Endothelial cell of umbilical vein (primary cell): ENCODE measurements at places on chromosomes 4 and X. TPM values are rescaled to one million over a fixed set of nuclear protein-coding genes. Genes with fewer than 3 reads are reported as not detected.

The GAGE2A gene
- not detected in 2 replicates for total RNA-seq

The EDA2R gene
- 0.39 and 1.9 TPM in 2 replicates for total RNA-seq

GRCh38 chrX:136261321-136261720 lies 10.1 kb upstream of the MAP7D3 start:
- DNase-seq: no peak

GRCh38 chr4:2689825-2690700 lies 66.1 kb downstream of the TNIP2 start:
- DNase-seq: no peak

DNA sequence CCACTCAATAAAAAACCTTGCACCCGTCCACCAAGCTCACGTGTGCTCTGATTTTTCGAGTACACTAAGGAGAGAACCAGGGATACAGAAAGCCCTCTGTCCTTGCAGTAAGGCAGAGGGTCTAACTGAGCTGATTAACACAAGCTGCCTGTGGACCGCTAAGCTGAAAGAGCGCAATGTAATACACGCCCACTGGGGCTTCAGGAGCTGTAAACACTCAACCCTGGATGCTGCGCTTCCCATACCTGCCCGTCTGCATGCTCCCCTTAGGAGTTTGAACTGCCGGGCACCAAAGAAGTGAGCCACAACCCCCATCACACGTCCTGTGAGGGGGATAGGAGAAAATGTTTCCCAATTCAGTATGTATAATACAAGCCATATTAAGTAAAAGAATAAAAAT lies 664.8 kb downstream of the PCDH18 start:
- DNase-seq: no peak

DNA sequence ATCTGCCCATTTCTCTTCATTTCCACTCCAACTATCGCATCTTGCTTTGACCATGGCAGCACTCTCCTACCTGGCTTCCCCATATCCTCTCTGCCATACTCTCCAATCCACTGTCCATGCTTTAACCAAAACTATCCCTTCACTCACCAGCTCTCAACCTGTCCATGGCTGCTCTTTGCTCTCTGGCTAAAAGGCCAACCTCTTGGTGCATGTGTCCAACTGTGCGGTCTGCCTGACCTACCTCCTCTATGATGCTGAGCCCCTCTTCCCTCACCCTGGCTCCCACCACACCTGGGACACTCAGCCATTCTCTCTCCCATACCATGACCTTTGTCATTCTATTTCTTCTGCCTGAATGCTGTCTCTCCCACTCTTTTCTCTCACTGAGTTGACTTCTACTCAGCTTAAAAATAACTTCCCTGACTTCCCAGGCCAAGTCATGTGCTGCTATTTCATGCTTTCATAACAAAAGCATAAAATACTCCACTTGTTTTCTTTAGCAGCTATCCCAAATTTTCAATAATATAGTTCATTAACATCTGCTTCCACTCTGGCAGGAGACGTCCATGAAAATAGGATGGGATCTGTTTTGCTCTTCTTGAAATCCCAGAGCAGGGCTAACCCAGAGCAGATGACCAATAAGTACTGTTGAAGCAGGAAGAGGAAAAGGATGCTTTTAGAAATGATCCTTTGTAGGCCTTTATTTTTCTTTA lies 29.8 kb upstream of the KLF3 start:
- DNase-seq: no peak

- no peak for DNase-seq
Measured at GRCh38 chr4:119679251-119679650, 50.6 kb upstream of the PDE5A start.

- DNase-seq: no peak
Measured at GRCh38 chrX:121349263-121349662, 301.9 kb downstream of the GLUD2 start.

The ARAP2 gene
- total RNA-seq: 0.16 TPM in 1 of 2 replicates, not detected in the other

DNA sequence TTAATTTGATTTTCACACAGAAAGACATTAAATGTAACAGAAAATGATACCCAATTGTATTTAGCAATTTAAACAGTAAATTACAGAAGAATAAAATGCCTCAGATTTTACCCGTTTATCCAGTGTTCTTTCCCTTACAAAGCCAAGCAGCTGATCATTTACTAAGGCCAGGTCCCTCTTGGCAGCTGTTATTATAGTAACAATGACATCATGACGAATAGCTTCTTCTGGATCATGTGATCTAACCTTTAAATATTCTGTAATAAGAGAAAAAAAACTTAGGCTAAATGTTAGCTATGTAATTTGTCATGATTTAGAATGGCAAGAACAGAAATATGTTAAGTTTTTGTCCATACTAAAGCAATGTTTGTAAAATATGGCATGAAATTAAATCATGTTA lies 69.4 kb downstream of the PDS5A start:
- no peak for DNase-seq

DNA sequence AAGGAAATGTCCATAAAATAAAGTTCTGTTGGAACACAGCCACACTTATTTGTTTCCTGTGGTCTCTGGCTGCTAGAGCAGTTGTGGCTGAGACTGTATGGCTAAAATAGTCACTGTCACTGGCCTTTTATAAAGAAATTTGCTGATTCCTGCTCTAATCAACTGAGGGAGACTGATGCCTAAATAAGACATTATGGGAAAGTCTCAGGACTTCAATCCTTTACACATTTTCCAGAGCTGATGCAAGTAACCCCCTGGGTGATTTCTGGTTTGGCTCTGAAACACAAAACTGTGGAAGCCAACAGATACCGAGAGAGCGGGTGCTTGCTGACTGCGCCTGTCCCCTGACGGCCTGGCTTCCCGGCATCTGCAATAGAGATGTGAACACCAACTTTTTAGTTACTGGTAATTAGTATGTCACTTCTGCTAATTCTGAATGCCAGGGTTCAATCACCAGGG lies 64.0 kb downstream of the POLR2B start:
- DNase-seq: peak; percentile 55

The CLDN22 gene
- not detected in 2 replicates for total RNA-seq

GRCh38 chrX:103533511-103534216 lies 14.4 kb upstream of the RAB40A start:
- DNase-seq: peak; percentile 69

DNA sequence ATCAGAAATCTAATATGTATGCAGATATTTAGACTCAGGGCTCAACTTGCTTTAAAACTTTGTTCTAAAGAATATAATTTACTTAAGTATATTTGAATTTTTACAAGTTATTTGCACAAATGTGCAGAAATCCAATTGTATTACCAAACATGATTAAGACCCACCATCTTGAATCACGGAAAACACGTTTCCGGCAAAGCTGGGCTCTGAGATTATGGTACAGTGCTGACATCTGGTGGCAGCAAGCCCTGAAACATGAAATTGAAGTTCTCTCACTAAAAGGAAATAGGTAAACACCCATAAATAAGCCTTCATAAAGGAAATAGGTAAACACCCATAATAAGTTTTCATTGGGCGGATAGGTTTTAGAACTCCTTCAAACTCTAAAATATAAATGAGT lies 98.3 kb upstream of the MAOA start:
- DNase-seq: peak; percentile 59

GRCh38 chrX:47189906-47190305 lies 3.7 kb upstream of the UBA1 start:
- no peak for DNase-seq

DNA sequence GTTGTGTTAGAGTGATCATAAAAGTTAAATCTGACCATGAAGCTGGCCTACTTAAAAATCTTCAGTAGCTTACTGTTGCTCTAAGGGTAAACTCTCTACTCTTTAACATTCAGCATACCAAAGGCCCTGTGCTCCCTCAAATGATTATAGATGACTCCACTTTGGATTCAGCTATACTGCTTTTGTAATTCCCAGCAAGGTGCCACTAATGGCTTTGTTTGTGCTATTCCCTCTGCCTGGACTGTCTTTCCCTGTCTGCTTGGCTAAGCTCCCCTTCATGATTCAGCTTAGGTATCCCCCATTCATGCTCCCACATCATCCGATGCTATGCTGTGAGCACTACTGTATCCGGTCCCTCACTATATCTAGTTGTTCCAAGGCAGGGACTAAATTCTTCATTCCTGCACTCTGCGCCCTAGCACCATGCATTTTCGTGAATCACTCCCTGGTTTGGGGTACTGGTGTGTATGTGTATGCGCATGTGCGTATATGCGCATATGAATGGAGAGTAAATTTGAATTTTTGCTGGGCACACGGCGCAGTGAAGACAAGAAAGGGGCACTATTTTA lies 453 bp upstream of the PBDC1 start:
- no peak for DNase-seq

DNA sequence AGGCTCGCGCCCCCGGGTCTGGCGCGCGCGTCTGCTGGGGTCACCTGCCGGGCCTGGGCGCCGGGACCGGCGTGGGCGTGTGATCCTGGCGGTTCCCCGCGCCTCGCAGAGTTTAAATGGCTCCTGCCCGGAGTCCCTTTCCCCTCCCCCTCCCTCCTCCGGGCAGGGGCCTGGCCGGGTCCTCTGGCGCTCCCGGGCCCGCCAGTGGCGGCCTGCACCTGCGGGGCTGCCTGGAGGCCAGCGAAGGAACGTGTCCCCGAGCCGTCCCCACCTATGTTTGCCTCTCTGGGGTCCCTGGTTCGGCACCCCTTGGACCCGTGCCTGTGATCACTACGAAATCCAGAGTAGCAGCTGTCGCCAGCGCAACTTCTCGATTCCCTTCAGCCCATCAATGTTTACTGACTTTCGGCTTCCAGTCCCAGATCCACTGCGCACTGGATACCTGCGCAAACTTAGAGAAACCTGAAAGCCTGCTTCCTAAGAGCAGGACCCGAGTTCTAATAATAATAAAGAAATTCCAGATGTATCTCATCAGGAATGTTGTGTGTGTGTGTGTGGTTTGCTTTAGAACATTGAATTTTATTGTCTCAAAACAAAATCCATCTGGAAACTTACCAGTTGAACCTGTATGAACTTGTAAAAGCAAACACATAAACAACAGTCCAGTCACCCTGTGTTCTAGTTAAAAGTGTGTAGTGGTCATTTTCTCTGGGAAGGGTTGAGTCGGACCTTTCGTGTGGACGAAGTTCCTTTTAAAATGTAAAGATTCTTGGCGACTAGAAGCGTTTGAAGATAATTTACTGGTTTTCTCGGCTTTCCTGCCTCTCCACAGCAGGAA lies 788 bp downstream of the SHROOM2 start:
- peak; percentile 49 for DNase-seq

The YIPF6 gene
- 28.5 and 29.6 TPM in 2 replicates for total RNA-seq
